ENCODE measurements at places on chromosomes 1 and 21.

DNA sequence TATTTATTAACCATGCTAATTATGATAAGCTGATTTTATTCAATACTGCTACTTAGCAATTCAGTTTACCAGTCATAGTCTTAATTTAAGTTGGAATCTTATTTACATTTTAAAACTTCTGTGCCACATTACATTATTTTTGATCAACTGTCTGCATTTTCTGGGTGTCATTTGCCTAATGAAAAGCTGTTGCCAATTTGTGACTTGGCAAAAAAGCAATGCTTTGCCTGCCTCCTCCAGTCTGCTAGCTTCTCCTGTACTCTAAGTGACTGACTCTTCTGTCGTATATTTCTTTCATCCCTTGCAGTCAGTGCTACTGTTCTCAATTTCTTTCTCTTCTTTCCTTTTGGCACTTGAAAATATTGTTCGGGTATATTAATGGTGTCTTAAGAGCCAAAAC is 5.6 kb upstream of the IVNS1ABP start:
- DNase-seq: no peak

DNA sequence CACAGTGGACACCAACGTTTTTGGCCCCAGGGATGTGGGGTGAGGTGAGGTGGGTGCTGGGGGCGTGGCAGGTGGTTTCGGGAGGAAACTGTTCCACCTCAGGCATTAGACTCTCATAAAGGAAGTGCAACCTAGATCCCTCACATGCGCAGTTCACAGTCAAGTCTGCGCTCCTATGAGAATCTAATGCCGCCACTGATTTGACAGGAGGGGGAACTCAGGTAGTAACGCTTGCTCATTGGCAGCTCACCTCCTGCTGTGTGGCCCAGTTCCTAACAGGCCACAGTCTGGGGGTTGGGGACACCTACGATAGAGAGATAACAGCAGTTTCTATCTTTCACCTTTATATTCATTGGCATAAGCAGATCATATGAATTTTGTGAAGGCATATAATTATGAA is 347.1 kb downstream of the VAV3 start:
- DNase-seq: no peak

- DNase-seq: no peak
Measured at GRCh38 chr1:87872692-87873091, 544.0 kb downstream of the LMO4 start.

GRCh38 chr1:34156739-34157138 is 8.3 kb downstream of the CSMD2 start:
- DNase-seq: no peak

GRCh38 chr1:184665360-184665759 is 89.3 kb downstream of the EDEM3 start:
- DNase-seq: no peak

GRCh38 chr1:8947127-8947691 is 1.5 kb downstream of the CA6 start:
- DNase-seq: no peak

- no peak for DNase-seq
Measured at GRCh38 chr1:17790383-17791054, 35.4 kb downstream of the ACTL8 start.

DNA sequence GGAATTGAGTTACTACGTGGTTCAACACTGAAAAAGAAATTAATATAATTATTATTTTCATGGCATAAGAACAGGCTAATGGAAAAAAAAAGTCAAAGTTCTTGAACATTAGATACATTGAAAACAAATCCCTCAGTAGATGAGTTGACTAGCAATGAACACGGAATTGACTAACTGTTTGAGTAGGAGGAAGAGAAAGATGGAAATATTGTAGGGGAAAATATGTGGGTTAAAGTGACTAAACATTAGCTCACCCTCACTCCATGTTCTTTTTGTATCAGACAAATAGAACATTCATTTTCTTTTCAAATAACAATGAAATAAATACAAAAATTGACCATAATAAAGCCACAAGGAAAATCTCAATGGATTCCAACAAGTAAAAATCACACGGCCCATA is 84.3 kb downstream of the KCNK2 start:
- no peak for DNase-seq

Measured in NCI-H1105 (cell line).